ENCODE measurements at places on chromosomes 5 and 9.

DNA sequence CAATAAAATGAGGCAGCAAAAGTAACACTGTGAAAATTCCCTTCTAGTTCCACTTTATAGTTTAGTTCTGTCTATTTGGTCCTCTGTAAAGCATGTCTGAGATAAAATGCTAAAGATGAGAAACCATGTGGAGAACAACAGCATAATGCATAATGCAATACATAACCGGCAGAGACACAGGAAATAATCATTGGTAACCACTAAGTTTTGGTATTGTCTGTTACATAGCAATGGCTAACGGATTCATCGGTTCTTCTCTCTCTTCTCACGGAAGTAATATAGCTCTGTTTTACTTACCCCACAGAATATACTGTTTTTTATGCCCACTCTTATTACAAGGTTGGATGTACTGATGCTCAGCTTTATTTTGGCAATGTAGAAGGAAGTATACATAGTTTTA, 158.9 kb downstream of the FAM174A start:
- DNase-seq, result no peak

- no peak for DNase-seq
These were observed 157.5 kb downstream of the ENC1 start for GRCh38 chr5:74482990-74483389.

DNA sequence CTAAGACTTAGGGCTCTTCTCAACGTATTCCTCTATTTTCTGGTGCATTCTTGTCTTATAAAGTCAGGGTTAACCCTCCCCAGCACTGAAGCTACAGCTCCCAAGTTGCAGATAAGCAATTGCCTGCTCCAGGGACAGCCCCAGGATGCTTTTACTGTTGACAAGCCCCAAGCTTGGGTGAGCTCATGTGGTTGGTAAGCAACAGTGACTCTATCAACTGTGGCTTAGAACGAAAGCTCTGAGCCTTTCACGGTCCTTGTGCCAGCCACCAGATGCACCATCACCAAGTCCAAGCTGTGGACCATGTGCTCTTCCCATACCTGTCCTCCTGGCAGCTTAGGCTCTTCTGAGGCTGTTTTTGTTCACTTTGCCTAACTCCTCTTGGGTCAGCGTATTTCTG, 13.5 kb downstream of the ADRB2 start:
- no peak for DNase-seq

GRCh38 chr9:127050152-127050551, 72.3 kb downstream of the ANGPTL2 start:
- DNase-seq, result no peak

GRCh38 chr5:111197523-111197922, 26.7 kb upstream of the CAMK4 start:
- DNase-seq, result no peak

DNA sequence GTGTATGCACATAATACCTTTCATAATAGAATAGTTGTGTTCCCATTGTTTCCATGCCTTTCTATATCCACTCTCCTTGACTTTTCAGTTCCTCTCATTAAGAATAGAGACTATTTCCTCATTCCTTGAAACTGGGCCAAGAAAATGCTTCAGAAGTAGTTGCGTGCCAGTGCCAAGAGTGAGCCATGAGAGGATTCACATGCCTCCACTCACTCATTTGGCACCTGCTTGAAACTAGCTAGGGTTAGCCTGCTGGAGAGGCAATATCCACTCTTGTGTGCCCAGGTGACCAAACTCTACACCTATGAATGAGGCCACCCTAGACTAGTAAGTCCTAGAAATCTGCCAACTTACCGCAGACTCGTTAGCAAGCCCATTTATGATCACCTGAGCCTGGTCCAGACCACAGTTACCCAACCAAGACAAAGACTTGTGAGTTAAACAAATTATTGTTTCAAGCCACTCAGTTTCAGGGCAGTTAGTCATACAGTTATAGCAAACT, 276.3 kb downstream of the EPB41L4A start:
- no peak for DNase-seq

GRCh38 chr9:122226142-122226757, 2.5 kb downstream of the LHX6 start:
- no peak for DNase-seq

- DNase-seq, result no peak
These were observed 16.2 kb upstream of the CPLX2 start for GRCh38 chr5:175855041-175855720.

DNA sequence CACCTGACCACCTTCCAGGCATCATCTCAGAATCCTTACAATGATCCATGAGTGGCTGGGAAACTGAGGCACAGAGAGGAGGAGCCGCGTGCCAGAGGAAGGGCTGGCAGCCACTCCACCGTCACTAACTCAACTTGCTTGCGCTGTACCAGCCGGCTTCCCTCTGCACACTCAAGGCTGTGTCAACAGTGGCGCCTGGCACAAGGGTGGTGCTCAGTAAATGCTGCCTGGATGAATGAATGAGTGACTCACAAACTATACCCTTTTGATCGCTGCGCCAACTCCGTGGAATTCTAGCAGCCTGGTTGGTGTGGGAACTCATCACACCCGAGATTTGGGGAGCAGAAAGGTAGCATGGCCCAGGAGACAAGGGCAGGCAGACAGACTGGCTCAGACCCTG, 21.9 kb downstream of the PRRX2 start:
- DNase-seq, result no peak

DNA sequence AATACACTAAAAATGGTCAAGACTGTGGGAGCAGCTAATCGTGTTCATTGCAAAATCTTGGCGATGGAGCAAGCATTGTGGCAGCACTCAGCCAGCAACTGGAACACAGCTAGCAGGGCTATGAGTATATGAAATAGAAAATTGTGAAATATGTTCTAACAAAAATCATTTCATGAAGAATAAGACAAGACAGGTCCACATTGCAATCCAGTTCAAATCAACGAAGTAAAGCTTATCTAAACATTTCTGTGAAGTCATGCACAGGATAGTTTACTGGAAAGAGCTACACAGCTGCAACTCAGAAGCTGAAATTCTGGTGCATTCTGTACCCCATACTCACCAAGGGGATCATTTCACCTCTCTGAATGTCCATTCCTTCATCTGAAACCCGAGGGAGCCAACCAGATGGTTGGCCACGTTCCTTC, 5.3 kb upstream of the NFIL3 start:
- no peak for DNase-seq

DNA sequence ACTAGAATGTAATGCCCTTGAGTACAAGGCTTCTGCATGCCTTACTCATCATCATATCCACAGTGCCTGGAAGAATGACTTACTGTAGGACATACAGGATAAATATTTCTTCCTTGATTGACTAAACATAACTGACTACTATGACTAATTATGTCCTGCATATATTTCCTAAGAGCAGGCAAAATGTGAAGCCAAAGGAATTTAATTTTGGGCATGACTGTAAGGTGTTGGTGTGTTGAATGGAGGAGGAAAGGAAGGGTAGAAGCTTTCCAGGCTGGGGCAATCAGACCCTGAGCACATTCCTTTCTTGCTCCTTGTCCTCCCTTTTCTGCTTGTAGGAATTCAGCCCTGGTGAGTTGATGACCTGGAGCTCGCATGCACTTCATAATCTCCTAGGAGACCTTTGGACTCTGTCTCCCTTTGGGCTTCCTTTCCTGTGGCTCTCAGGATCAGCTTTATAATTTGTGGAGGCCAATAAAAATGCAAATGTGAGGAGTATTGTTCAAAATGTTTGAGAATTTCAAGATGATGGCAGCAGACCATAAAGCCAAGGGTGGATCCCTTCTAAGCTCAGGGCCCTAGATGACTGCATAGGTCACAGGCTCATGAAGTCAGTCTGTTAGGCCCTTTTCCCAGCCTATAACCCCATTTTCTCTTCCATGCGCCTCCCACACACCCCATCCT, 174.0 kb downstream of the HMHB1 start:
- DNase-seq, result no peak

DNA sequence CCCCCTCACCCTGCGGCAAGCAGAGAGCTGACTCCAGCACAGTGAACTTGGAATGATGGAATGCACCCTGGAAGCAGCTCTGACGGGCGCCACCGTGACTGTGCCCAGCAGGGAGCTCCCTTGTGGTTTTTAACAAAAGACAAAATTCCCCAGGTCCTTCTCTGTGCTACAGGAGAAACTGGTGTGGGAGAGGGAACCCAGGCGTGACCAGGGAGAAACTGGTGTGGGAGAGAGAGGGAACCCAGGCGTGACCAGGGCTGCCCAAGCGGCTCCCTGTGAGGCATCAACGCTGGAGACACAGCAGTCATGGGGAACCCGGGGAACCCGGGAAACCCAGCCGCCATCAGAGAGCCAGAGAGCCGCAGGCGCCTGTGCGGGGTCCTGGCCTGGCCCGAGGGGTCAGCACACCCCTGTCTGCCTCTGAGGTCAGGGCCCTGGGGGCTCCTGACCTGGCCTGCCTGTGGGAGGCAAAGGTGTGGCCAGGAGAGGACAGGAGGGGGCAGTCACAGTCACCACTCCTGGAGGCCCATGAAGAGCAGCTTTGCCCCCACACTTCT, 3.1 kb upstream of the AHRR start:
- peak; percentile 61 for DNase-seq

GRCh38 chr5:127492854-127493738, 24.3 kb upstream of the PRRC1 start:
- DNase-seq, result no peak

GRCh38 chr9:33791117-33791516, 4.2 kb upstream of the PRSS3 start:
- no peak for DNase-seq

- no peak for DNase-seq
These were observed 384 bp upstream of the DMXL1 start for GRCh38 chr5:119070578-119070827.

- no peak for DNase-seq
These were observed 63.3 kb downstream of the INSL6 start for GRCh38 chr9:5122116-5122515.

DNA sequence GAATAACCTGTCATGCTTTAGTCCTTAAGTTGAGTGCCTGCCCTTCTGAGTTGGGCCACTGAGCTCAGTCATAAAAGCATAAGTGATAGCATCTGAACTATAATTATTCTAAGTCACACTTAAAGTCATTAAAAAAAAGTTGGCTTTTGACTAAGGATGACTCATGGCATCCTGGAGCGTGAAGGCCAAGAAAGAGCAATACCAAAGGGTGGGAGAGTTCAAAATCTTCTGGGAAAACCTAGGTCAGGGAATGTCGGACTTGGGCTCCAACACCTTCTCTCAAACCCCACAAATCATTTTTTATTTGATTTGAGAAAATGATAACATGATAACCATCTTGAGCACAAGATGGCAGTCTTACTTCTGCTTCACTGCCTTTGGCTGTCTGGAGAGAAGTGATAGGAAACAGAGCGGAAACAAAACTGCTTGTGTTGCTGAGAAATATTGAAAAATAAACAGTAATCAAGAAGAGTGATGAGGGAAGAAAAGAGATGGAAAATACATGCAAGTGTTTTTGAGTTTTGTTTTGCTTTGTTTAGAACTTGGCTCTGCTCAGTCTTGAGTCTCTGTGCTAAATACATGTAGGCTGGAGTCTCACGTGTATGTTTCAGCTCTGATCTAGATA, 16.9 kb upstream of the NTRK2 start:
- no peak for DNase-seq

- DNase-seq, result no peak
These were observed 44.7 kb upstream of the MYOT start for GRCh38 chr5:137822984-137823383.

- no peak for DNase-seq
These were observed 199.6 kb upstream of the DAB2 start for GRCh38 chr5:39624268-39624886.

DNA sequence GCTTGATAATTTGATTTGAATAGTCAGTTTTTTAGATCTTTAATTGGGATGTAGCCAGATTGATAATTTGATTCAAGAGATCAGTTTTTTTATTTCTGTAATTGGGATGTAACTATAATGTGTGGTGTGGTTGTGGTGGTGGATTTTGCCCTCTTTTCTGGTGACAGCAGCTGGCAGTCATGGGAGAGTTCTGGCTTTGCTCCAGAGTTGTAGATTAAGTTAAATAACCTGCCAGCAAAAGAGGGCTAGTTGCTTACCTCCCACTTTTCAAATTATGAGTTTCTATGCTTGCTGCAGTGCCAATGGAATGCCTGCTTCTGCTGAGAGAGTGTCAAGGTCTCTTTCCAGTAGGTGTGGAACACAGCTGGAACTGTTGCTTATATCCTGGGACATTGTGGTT, 315.1 kb downstream of the CCDC171 start:
- no peak for DNase-seq

DNA sequence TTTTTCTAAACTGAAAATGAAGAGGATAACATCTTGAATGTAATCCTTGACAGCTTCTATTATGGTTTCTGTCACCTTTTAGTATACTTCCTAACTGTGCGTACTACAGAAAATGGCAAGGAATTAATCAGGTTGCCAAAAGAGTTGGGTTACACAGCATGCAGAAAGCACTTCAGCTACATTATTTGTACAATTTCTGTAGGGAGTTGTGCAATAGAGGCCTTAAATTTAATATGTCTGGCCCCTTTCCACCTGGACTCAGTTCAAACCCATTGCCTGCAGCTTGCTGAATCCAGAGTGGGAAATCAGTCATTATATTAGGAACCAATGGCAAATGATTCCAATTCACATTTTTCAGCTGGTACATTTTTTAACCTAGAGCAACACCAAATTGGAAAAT, 549.7 kb downstream of the CSNK1G3 start:
- no peak for DNase-seq

DNA sequence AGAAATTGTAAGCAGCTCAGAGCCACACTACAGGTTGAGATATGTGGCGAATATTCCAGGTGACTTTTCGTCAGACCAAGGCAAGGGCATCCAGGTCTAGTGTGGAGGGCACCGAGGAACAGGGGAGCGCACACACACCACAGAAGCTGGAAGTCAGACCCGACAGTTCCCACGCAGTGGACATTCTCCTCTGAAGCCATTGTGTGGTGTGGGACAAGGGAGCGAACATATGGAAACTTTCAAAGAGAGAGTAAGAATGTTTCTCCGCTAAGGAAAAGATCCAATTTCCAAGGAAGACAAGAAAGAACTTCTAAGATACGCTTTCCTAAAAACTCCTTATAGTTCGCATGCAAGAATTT, 141.4 kb upstream of the OTULINL start:
- no peak for DNase-seq

- no peak for DNase-seq
These were observed 22.7 kb downstream of the JADE2 start for GRCh38 chr5:134547999-134548658.

DNA sequence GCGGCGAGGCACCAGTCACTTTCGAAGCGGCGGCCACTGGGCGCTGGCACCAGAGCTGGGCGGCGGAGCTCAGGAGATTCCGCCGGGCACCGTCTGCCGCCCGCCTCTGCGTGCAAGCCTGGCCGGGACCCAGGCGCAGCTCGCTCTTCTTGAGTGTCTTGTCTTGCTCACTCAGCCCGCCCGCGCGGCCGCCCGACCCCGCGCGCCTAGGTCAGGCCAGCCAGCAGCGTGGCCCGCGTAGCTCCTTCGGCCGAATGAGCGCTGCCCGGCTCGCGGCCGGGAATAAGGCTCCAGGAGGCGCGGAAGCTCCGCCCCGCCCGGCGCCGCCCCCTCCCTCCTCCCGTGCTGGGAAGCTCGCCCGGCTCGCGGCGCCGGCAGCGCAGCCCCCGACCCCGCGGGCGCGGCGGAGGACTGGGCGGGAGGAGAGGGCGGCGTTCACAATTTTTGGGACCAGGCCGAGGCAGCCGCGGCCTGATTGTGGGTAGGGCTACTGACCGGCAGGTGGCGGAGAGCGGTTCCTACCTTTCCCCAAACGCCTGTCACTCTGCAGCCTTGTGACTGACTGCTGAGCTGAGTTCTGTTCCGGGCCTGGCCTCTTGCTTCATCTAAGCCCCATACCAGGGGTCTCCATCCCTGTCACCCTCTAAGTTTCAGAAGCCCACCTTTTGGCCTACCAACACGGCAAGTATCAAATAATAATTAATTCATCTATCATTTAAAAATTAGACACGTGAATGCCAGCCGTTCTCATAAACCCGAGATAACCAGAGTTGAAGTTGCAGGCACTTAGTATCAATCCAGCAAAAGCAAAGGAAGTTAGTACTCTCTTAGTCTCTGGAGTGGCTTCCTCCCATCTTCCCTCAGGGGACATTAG, at the start of gene HBEGF:
Gene HBEGF, minus strand, starts transcription at position 256 of the 874 bp plus-strand sequence. CDS start 275 bp downstream, outside the sequence.
- peak; percentile 84 for DNase-seq

Measured in activated effector memory CD4-positive, alpha-beta T cell treated with anti-CD3 and anti-CD28 coated beads, Interleukin-2, amount 50 U/mL, for 16 hours (primary cell).